H7 (cell line): ENCODE measurements at places on chromosomes 11 and 22. TPM values are rescaled to one million over a fixed set of nuclear protein-coding genes. Genes with fewer than 3 reads are reported as not detected.

GRCh38 chr22:29716814-29717545, 2.8 kb upstream of the CABP7 start:
- peak; percentile 94 for DNase-seq

Gene CLMP
- total RNA-seq: 17.6 and 24.3 TPM in 2 replicates

Gene PACSIN3
- total RNA-seq: 67.6 and 76.2 TPM in 2 replicates

- no peak for DNase-seq
Measured at GRCh38 chr11:76148231-76148630, 58.1 kb downstream of the WNT11 start.

Gene RIC3
- 5.9 and 10.1 TPM in 2 replicates for total RNA-seq

Gene CDON
- total RNA-seq: 22.7 and 31.5 TPM in 2 replicates

Gene LINC01488
- not detected in 2 replicates for total RNA-seq

DNA sequence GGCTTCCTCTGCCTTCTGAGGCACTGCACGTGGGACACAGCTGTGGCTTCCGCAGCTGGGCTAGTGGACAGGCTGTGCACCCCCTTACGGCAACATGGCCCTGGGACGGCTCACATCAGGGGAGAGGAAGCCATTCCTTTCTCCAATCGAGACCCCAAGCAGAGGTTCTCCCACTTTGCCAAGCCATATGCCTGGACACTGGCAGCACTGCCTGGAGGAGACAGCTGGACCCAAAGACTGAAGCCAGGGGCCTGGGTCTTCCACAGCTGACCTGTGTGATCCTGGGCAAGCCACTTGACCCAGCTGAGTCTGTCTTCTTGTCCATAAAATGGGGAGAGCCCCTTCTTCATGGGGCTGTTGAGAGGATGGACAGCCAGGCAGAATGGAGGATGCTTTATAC, 65.4 kb downstream of the SHISAL1 start:
- no peak for DNase-seq

- DNase-seq: no peak
Measured at GRCh38 chr11:120785576-120785975, 238.3 kb upstream of the TBCEL start.

DNA sequence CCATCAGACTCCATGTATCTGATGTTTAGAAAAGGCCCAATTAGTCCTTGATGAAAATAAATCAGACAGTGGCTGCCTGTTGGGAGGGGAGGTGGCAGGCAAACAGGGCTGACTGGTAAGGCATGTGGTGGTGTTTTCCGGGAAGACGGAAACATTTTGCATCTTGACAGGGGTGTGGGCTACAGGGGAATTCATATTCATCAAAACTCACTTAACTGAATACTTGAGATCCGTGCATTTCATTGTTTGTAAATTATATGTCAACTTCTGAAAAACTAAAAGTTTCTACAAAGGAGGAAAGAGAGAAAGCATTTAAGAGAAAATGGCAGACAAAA, 10.1 kb upstream of the MOB2 start:
- DNase-seq: no peak

- no peak for DNase-seq
Measured at GRCh38 chr11:134691985-134692384, 279.9 kb upstream of the B3GAT1 start.

- DNase-seq: no peak
Measured at GRCh38 chr22:45583504-45583903, 80.8 kb downstream of the FBLN1 start.

DNA sequence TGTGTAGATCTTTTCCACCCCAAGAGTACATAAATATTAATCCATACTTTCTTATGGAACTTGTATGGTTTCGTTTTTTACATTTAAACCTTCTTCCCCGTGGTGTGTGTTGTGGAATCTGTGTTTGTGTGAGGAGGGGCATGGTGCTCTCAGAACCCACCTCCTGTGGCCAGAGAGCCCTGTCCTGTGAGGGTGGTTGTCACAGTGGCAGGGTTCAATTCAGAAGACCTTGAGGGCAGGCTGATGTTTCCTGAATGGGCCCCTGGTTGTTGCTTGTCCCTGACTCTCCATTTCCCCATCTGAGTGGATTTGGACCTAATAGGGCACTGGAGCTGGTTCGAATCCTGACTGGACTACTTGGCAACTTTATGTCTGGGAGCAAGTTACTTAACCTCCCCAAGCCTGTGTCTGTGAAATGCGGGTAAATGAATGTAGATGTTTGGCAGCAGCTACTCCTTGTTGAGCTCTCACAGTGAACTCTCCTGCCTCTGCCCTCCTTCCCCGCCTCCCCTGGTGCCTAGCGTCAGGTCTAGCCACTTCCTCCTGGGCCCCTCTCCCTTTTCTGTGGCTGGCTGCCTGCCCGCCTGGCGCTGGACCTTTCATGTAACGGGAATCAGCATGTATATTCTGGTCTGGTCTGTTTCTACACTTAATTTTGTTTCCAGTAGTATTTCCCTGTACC, 7.3 kb downstream of the NEAT1 start:
- peak; percentile 57 for DNase-seq

GRCh38 chr22:19807914-19808872, 46.5 kb downstream of the GNB1L start:
- DNase-seq: peak; percentile 36

Gene MICAL3
- 11.8 and 12.3 TPM in 2 replicates for total RNA-seq

DNA sequence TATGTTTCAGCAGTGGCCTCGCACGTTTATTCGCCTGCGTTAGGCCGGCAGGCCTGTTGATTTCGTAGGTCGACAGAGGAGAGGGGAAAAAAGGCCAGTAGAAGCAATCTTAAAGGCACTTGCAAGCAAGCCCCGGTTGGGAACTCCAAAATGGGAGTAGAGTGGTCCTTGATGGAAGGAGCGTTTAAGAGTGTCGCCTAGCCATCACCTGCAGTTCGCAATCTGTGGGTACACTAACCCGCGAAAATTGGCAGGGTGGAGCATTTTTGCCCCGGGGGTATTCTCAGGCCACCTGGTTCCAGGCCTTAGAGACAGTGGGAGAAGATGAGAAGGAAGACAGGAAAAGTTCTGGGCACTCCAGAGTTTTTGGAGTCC, 1.1 kb downstream of the EWSR1 start:
- no peak for DNase-seq

DNA sequence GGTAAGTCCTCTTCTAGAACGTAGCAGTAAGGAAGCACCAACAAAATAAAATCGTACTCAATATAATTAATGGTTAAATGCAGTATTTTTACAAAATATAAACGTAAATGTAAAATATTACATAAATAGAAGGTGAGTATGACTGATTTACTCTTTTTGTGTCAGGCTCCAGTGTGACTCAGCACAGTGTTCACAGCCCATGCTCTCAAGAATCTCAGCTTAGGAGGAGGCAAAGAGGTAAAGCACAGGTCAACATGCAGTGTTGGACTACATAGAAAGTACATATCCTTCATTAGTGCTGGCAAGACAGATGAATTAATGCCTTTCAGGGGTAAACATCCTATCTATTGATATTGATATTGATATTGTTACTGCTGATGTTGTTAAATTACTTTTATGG, 2050.6 kb upstream of the RAG2 start:
- DNase-seq: no peak

DNA sequence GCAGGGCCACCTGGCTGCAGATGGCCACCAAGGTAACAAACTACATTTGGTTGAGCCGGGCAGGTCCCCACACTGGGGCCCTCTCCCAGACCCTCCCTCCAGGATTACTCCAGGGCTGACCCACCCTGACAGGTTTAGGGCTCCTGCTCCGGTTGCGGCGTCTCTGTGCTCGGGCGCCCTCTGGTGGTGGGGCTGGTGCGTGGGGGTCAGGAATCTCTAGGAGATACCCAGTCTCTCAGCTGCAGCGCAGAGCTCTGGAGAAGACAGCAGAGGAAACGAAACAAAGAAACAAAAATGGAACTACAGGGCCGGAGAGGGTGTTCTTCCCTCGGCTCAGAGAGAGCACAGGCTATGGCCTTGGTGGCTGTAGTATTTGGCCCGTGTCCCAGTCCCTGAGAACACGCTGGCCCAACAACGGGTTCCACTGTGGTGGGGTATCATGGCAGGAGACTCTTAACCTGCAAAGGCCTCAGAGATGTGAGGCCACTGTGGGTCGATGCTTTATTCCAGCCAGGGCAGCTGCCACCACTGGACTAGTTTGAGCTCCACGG, 2.4 kb downstream of the C11orf96 start:
- DNase-seq: peak; percentile 94

Gene P2RY6
- total RNA-seq: 0.66 TPM in 1 of 2 replicates, not detected in the other

Gene ASPHD2
- 6.2 and 7.4 TPM in 2 replicates for total RNA-seq

DNA sequence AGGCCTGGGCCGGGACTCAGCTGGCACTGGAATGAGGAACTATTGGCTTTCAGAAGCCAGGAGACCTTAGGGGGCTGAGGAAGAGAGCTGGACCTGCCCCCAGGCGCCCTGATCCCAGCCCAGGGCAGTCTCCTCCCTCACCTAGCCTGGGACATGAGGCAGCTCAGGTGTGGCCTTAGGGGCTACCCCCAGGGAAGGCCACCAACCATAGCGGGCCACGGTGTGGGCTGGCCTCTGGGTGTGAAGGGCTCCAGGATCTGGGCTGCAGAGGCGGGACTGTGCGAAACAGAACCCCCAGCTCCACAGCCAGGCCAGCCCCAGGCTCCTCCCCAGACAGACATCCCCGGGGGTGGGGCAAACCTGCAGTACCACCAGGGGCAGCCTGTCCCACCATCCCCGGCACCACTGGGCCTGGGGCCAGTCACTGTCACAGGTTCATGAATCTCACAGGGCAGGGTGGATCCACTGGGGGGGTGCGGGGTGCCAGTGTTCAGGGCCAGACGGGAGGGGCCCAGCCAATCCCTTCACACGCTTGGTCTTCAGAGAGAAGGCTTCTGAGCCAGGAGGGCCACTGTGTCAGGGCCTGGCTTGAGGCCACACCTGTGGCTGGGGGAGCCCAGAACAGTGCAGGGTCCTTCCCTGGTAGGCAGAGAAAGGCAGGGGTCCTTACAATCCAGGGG, 3.5 kb downstream of the PLXNB2 start:
- peak; percentile 93 for DNase-seq

DNA sequence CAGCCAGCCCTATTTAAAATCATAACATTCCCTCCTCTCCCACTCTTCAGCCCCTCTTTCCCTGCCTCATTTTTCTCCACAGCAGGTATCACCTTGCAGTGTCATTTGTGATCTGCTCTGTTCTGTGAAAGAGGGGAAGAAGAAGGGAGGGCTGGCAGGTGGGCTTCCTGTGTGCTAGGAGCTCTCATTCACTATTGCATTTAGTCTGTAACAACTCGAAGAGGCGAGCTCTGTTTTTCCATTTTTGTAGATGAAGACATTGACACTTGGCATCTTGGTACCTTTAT, 52.1 kb upstream of the CRYBB3 start:
- no peak for DNase-seq

DNA sequence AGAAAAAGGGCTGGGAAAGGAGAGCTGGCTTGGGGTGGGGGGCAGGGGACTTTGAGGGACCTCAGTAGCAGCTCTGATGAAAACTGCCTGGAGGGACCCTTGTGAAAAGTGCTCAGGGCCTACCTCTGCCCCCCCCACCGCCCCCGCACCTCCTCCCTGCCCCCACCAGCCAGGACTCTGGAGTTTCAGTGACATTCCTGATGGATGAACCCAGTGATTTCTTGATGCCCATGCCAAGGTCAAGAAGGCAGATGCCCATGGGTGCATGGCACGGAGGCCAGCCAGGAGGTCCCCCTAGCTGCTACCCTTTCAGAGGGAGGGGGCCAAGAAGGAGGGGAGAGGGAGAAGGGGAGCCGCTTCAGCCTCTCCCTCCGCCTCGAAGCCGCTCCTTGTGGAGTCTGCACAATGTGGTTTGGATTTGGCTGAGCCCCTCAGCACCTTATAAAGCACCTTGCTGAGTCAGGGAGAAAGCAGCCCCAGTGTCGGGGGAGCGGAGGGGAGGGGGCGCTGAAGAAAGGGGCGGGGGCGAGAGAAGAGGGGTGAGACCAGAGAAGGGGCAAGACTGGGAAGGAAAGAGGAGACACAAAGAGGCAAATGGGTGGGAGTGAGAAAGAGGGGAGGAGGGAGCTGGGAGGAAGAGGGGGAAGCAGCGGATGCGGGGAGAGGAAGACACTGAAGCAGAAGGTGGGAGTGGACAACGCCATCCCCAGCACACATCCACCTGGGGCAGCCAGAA, 2.1 kb upstream of the CLCF1 start:
- peak; percentile 87 for DNase-seq

DNA sequence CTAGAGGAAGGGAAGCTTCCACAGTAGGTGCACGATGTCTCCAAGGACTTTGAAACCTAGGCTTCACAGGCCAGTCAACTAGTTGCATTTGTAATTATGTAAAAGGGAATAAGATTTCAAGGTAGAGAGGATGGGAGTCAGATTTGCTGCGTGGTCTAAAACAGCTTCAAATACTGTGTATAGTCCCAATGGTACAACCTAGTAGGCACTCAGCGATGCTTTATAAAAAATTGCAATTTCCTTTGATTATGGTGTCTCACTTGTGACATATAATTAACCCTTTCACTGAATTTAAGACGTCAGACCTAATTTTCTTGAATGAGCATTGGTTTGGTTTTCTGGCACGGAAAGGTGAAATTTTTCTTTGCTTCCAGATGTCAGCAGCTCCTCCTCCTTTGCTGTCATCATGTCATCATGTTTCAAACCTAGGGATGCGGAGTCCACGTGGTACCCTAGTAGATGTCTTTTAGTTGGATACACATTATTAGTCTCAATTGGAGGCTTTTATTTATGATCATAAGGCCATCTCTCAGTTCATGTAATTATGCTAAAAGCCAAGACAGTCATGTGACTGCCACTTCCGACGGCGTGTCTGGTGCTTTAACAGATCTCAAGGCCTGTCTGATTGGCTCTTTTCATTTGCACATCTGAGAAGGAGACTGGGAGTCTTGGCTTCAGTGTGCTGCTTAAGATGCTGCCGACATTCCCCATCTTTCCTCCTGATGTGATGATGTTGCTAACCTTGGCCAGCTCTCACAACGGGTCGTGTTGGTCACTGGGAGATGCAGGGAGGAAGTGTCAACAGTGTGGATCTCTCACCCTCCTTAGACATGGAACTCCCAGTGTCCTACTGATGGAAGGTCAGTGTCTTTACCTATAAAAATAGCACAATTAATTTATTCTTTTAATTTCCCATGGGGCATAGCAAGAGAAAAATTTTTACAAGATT, 134.0 kb downstream of the HIPK3 start:
- DNase-seq: no peak

Gene DDIAS
- 29.4 and 37.3 TPM in 2 replicates for total RNA-seq

GRCh38 chr11:88415495-88415894, 78.0 kb upstream of the CTSC start:
- DNase-seq: no peak

Gene CRYBB3
- total RNA-seq: 0.10 TPM in 1 of 2 replicates, not detected in the other

GRCh38 chr11:30474151-30474954, 111.8 kb downstream of the MPPED2 start:
- DNase-seq: no peak

Gene MMP7
- not detected in 2 replicates for total RNA-seq

Gene OR5P2
- total RNA-seq: not detected in 2 replicates

- DNase-seq: no peak
Measured at GRCh38 chr22:42926104-42926503, 69.0 kb upstream of the ARFGAP3 start.
